GM12892 (cell line): ENCODE measurements at places on chromosomes 16 and 17.

DNA sequence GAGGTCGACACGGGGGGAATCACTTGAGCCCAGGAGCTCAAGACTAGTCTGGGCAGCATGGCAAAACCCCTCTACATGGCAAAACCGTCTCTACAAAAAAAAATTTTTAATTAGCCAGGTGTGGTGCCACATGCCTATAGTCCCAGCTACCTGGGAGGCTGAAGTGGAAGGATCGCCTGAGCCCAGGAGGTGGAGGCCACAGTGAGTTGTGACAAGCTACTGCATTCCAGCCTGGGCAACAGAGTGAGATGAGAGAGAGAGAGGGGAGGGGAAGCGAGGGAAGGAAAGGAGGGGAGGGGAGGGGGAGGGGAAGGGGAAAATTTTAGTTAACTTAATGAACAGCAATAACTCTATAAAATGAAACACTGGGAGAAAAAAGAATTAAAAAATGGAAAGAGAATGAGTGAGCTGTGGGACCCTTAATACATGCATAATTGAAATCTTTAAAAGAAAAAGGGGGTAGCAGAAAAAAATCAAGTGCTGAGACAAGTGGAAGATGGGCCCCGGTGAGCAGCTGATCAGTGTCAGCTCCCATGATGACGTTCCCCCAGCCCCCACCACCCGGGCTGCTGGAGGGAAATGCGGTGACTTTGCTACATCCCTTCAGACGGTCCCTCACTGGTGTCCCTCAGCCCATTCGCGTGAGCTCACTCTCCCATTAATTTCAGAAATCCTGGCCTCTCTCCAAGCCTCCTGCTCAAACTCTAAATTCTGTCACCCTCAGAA, 2.7 kb downstream of the ASGR2 start:
- no peak for DNase-seq

- DNase-seq = no peak
Measured at GRCh38 chr16:88473666-88474534, 20.8 kb downstream of the ZFPM1 start.

- no peak for DNase-seq
Measured at GRCh38 chr16:49663081-49664065, 192.5 kb downstream of the ZNF423 start.

DNA sequence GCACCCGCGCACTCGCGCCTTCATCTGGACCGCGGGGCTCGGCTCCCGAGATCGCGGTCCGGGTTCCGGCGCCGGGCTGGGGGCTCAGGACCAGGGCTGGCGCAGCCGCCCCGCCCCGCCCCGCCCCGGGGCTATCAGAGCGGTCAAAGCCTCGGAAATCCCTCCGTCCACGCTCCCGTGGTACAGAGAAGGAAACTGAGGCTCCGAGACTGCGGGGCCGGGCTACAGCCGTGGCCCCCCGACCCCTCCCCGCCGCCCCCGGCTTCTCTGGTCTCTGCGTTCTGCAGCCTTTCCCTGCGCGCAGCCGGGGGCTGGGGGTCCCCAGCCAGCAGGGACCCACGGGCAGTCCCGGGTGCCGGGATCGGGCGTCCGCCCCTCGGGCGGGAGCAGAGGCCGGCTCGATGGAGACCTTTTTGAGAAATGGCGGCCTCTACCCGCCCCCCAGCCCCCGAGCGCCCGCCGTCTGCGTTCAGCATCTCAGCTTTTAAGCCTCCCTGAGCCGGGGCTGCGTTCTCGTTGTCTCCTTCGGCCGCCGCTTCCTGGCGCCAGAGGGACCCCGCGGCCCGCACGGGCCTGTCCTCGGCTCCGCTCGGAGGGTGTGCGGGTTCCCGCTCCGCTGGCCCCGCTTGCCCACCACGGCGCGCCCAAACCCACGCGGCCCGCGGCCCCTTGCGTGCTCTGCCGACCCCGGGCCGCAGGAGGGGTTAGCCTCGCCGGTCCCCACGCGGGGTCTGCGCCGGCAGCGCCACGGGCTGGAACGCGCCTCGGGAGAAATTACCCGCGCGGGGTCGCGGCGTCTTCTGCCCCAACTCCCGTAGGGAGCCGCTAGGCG, 1.5 kb upstream of the NPTX1 start:
- no peak for DNase-seq

GRCh38 chr16:87877942-87878507, 8.7 kb upstream of the SLC7A5 start:
- no peak for DNase-seq

DNA sequence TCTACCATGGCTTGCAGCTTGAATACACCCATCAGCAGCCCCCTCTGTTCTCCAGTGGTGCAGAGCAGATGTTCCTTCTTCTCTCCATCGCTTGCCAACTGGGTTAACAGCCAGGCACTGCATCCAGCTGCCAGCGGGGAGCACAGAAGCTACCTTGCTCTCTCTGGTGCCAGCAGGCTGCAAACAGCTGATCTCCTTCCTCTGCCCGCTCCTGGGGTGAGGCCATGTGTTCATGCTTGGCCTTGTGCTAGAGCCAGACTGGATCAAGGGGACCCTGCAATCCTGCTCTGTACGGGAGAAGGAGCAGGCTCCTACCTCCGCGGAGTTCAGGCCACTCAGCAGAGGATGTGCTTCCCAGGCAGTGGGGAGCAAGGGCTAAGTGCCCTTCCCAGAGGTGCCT, 24.1 kb upstream of the ENGASE start:
- DNase-seq = no peak

GRCh38 chr17:70797166-70797565, 627.8 kb downstream of the KCNJ2 start:
- no peak for DNase-seq

- no peak for DNase-seq
Measured at GRCh38 chr17:64497565-64498035, 746 bp upstream of the POLG2 start.

- no peak for DNase-seq
Measured at GRCh38 chr17:12089809-12090384, 69.2 kb downstream of the MAP2K4 start.

DNA sequence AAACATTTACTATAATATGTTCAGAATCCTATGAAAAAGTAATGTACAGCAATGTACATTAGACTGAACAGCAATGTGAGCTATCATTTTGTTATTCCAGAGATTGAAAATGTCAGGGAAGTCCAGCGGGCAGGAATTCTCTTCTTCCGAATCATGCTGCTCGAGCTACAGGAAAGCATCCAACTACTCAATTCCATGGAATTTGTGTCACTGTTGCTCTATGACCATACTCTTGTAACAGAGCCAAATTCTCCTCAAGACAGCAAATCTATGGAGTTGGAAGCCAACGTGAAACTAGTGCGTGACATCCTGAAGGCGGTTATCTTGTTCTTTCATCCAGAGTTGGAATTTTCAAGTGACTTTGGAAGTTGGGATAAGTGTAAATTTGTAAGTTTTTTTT, 24.8 kb upstream of the NSRP1 start:
- DNase-seq = no peak

DNA sequence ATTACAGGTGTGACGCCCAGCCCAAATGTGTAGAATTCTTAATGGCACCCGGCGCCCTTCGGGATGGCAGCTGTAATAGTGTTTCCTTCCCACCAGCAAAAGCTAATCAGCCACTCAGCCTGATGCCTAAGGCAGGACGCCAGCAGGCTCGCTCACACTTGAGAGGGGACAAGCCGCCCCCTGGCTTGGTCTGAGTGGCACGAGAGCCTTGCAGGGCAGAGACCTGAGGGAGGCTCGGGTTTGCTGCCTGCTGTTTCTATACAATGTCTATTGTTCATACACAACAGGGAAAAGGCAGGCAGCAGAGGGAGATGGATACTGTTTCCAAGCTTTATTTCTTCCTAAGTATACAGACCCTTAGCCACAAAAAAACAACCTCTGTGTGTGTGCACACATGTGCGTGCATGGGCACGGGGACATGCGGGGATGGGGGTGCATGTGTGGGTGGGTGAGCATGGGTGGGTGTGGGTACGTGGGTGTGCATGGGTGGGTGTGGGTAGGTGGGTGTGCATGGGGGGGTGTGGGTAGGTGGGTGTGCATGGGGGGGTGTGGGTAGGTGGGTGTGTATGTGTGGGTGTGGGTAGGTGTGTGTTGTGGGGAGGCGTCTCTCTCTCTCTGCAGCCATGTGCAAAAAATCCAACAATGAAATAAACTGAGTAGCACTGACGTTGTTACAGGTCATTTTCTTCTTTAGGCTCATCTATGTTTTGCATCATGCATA, 10.0 kb downstream of the SLC38A8 start:
- no peak for DNase-seq

DNA sequence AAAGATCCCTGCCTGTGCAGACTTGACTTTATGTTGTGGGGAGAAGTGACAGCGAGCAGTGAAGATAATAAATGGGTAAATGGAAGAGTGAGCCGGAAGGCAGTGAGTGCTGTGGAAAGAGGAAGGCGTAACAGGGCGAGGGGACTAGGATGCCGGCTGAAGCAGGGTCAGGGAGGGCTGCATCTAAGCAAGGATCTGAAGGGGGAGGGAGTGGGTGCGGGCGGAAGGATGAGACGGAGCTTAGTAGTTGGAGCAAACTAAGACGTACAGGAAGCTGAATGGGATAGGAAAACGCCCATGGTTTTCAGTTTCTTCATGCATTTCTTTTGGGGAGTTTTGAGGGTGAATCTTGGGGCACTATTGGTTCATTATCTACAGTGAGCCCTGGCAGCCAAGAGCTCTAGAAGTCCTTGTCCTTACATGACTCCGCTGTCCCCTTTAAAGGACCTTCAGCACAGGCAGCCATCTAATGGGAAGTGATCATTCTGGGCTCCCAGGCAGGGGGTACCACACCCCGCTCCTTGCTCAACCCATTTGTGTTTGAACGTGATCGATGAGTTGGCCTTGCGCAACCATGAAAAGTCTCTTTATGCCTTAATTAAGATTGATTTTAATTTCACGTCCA, 10.4 kb upstream of the NAT9 start:
- DNase-seq = no peak

DNA sequence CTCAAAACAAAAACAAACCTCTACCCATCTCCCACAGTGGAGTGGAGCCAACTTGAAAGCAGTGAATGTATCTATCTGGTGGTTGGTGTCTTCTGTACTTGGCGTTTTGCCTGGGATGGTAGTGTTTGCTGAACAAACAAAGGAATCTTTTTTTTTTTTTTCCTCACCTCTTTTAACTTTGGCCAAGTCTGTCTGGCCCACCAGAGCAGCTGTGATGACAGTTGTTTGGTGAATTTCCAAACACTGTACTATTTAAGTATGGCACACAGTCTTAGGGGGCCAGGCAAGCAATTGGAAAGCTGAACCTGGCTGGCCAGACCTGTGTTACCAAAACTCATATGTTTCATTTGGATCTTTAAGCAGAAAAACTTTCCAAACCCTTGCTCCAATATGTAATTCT, 101.8 kb upstream of the CDH13 start:
- no peak for DNase-seq

DNA sequence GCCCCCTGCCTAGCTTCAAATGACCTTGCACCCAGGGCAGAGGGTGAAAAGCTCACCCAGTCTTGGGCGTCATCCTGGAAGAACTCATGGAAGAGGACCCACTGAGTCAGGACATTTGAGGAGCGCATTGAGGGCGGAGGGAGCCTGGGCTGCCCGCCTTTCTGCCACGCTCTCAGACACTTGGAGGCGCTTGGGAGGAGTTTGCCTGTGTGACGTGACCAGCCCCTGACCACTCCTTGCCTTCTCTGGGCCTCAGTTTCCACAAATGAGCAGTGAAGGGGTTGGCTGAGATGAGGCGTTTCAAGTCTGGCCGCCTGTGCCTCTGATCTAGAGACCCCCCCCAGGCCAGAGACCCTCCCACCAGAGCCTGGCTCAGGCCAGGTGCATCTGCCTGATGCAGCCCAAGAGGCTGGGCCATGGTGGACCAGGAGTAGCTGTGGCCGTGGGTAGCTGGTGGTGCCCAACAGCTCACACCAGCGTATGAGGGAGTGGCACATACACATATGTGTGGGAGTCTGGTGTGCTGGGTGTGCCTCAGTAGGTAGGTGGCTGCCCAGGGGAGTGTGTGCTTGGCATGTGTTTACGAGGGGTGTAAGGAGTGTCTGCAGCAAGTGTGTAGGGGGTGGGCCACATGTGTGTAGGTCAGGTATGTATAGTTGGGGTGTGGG, 80.2 kb upstream of the TOB1 start:
- no peak for DNase-seq

DNA sequence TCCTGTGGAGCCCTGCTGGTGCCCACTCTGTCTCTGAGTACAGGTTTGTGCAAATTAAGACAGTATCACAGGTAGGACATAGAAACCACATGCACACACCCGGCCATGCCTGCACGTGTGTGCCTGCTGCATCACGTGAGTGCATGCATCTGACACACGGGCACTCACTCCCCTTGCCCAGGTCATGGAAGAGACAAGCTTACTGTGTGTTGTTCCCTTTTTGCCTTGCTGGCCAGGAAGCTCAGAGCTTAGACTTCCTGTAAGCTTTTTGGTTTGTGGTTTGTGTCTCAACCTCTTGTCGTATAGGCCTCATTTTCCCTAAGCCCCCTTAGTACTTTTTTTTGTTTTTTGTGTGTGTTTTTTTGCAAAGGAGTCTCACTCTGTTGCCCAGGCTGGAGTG, 25.0 kb downstream of the ZNF469 start:
- DNase-seq = no peak

DNA sequence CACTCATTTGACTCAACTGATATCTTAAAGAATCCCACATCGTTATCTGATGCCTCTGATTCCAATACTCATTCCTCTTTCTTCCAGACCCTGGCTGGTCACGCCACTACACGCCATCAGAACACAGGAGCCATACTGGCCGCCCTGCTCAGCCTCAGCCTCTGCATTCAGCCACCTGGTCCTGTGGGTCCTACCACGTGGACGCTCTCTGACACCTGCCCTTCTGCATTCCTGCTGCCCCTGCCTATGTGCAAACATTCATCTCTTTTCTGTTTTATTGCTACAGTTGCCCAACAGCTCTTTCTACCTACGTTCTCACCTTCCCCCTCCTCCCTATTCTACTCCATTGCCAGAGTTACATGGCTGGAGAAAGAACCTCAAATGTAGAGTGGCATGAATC, 18.4 kb downstream of the PSMD7 start:
- no peak for DNase-seq

DNA sequence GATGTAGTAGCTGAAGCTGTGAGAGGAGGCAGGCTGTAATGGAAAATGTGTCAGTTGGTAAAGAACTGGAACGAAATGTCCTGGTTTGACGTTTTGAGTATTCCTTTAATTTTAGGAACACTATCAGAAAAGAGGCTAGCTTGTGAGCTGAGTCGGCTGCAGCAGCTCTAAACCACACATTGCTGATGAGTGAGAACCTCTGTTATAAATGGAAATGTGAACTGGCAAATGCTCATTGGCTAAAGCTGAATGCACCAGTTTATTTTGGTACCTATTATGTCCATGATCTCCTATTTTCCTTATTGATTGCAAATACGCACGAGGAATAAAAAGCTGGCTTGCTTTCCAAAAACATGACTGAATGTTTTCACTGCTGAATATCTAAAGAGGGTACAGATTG, 11.0 kb upstream of the WIPI1 start:
- DNase-seq = no peak

- no peak for DNase-seq
Measured at GRCh38 chr16:8812162-8812843, 14.7 kb downstream of the PMM2 start.

- DNase-seq = no peak
Measured at GRCh38 chr16:82947698-82948097, 320.9 kb downstream of the CDH13 start.

DNA sequence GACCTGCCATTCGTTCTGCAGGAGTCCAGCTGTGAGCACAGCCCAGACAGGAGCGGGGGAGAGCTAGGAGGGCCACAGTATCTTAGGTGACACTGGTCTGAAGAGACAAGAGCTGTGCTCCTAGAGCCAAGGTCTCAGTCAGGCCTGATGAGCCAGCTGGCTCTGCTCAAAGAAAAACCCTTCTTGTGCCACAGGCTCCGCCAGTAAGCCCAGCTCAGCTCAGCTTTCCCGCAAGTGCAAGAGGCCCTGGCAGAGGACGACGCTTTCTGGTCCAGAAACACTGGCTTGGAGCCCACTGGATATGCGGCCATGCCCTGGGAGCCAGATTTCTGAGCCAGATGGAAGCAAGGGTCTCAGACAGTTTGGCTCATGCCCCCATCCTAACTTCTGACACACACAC, 23.9 kb downstream of the PEMT start:
- DNase-seq = no peak
